ENCODE measurements at places on chromosomes 16 and 17.
A peak's percentile ranks its signal among the peaks of the same experiment; 100 is the strongest.

DNA sequence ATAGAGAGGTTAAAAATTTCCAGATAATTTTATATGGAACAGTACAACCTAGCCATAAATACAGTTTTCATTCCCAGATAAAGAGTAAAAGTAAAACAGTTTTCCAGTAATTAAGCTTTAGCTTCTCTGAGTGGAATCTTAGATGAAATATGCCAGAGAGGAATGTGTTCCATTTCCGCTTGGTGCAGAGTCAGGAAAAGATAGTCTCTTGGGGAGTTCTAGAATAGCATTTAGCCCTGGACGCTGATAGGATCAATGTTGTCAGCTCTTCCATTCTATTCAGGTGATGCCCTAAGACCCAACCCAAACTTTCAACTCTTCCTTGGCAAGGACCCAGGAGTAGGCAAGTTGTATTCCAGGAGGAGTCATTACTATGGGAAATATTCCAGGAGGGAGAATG is 30.9 kb upstream of the ABCA3 start:
- DNase-seq: no peak

- DNase-seq: no peak
Measured at GRCh38 chr16:67406111-67406971, 9.9 kb downstream of the ZDHHC1 start.

- no peak for DNase-seq
Measured at GRCh38 chr17:73713136-73713535, 68.9 kb upstream of the SDK2 start.

- DNase-seq: no peak
Measured at GRCh38 chr17:74872313-74873036, at the start of gene FDXR. FDXR (minus strand) TSS chr17:74872994; CDS start chr17:74872944, 50 bp downstream.

GRCh38 chr16:84453061-84453752 is 51.3 kb downstream of the MEAK7 start:
- no peak for DNase-seq

DNA sequence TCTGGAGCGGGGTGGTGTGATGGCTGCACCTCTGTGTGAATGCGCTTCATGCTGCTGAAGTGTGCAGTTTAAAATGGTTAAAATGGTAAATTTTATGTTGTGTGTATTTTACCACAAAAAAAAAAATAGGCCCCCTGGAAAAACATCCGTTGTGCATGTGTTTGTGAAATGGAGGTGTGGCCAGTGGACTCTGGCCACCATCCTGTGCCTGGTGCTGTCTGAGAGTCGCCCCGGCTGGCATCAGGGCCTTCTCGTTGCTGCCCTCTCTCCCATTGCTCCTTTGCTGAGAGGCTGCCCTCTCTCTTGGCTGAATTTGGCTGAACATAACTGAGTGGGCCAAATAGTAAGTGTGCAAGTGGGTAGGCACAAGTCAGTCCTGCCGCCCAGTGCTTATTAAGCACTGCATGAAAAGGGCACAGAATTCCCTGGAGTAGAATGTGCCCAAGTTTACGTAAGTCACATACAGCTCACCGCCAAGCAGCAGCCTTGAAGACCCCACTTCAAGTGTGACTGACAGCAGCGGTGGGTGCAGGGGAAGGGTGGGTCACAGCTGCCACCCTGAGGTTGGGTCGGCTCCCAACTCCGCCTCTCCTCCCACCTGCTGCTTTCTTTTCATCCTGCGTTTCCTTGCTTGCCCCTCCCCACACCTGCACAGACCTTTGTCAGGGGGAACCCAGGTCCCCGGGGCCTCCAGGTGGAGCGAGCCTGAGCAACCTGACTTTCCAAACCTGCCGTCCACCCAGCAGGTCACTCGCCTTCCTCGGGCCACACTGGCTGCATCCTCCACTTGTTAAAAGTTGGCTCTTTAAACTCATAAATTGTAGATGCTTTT is 46.8 kb downstream of the FOXK2 start:
- DNase-seq: no peak

DNA sequence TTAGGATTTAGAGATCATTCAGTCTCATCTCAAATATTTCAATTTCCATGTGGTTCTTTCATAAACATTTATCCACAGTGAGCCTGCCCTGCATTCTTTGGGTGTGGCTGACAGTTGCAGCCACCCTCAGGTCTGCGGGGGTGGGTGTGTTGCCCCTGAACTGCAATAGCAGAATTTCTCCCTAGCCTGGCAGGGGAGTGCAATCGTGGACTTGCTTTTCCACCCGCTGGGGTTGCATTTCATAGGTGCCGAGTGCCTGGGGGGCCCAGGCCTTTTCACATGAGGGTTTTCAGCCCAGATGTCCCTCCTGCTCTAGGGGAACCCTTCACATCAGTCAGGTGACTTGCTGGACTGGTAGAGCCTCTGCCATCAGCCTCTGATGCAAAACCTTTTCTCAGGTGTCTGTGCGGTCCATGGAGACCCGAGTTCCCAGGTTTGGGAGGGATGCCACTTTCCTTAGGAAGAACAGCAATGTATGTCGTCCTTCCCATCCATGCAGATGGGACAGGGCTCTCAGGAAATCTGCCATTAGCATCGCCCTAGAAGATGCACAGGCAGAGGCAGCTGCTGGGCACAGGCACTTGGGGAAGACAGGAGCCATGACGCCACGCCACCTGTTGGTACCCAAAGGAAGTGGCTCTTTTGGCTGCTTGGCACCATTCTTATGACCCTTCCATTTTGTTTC is 2.4 kb upstream of the USP36 start:
- peak; percentile 19 for DNase-seq

DNA sequence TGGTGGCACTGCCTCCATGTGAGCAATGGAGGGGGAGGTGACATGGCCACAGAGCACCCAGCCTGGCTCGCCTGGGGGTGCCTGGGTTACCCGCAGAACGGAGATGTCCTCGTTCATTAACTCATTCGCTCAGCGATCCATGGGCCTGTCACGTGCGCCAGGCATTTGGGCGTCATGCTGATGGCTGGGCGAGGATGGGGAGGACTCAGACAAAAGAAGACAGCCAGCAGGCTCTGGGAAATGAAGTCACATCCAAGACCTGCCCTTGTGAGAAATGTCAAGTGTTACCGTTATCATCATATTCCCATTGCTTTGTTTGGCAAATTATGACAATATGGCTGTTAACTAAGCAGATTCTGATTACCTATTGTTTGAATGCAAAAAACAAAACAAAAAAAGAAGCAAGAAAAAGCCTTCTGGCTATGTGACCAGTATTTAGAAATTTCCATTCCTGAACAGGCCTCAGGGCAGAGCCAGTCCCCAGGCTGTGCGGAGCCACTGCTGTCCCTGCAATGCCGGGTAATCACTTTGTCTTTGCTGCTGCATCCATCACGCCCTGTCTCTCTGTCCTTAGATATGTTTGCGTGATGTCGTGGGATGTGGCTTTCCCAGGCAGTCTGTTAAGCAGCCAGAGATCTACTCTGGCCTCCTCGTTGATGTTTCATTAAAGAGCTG is 57.9 kb downstream of the CMIP start:
- no peak for DNase-seq

GRCh38 chr16:29927070-29927905 is 1.3 kb upstream of the KCTD13 start:
- DNase-seq: no peak

DNA sequence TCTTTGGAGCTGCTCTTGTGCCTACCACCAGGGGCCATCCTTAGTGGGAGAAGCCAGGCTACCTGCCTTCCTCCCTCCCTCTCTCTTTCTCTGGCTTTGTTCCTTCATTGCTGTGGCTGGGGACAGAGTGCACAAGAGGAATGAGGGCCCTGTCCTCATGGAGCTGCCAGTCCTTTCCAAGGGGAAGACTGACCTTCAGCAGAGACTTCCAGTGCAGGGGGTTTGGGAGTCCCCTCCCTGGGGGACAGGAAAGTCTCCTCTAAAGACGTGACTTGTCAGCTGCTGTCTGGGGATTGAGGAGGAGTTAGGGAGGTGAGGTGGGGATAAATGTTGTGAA is 108.1 kb downstream of the CMIP start:
- no peak for DNase-seq

DNA sequence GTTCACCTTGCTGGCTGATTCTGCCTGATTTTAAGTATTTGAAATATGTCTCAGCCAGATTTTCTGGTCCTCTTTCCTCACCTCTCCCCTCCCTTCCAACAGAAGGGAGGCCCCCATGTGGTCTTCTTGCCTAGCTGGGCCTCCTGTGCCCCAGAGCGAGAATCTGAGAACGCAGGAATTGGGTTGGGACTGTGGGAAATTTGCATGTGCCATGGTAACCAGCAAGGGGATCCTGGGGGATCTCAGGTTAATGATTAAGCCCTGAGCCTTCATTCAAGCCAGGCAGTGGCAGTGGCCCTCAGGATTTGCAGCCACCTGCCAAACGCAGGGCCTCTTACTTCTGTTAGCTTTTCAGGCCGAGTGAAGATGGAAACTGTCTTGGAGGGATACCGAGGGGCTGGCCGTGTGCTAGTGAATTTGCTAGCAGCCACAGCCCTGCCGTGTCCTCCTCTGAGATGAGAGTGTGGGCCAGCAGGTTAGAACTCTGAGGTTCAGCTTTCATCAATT is 40.2 kb downstream of the KSR1 start:
- no peak for DNase-seq

DNA sequence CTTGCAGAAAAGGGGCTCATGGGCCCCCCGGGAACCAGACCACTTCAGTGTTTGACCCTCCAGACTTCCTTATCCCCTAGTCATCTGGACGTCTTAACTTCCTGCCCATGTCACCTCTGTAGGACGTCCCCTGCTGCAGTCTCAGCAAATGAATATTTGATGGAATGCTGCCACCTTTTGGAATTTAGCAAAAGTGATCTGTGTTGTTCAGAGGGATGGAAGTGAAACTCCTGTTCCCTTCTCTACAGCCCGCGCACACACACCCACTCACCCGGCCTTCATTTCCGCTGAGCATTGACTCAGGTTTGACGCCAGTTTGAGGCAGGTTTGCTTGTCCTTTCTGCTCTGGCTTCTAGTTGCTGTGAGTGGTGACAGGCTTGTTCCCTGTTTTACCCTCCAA is 507.2 kb upstream of the EEF2KMT start:
- no peak for DNase-seq

GRCh38 chr17:40615068-40615840 is 32.4 kb downstream of the SMARCE1 start:
- no peak for DNase-seq
